ENCODE measurements at places on chromosomes 13 and 19.

DNA sequence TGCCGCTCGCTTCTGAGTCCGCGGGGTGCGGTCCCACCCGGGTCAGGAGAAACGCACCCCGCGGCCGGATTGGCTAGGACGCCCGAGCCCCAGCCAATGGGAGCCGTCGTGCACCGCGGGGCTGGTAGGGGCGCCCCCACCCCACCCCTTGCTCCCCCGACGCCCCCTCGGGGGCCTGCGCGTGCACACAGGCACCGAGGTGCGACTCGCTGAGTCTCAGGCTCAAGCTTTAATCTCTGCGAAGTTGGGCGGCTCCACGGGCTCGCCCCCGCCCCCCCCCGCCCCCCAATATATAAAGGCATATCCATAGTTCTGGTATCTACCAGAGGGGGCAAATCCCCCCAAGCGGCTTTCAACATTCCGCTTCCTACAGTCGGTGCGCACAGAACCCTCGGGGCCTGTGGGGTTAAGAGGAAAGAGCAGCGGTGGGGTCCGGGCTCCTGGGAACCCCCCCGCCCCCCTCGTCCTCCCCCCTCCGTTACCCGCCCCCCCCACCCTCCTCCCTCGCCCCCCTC lies at the start of gene COX6B2:
Gene COX6B2 (minus strand): TSS at position 22 of the 515 bp plus-strand sequence. CDS start 198 bp downstream, outside the sequence.
- DNase-seq: no peak

DNA sequence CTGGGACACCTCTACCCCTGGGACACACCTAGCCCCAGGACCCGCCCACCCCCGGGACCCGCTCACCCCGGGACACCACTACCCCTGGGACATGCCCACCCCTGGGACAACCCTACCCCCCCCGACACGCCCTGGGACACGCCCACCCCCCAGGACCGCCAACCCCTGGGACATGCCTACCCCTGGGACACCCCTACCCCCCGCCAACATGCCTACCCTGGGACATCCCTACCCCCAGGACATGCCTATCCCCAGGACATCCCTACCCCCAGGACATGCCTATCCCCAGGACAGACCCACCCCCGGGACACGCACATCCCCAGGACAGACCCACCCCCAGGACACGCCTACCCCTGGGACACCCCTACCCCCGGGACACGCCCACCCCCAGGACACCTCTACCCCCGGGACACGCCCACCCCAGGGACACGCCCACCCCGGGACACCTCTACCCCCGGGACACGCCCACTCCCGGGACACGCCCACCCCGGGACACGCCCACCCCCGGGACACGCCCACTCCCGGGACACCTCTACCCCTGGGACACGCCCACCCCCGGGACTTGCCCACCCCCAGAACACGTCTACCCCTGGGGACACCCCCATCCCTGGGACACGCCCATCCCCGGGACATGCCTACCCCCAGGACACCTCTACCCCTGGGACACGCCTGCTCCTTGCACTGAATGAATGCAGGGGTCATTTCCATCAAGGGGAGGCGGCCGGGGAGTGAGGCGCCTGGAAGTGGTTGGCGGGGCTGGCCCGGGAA lies 32.3 kb downstream of the ADPRHL1 start:
- no peak for DNase-seq

- peak; percentile 84 for DNase-seq
These were observed 492 bp downstream of the TMEM147 start for GRCh38 chr19:35545855-35546381.

DNA sequence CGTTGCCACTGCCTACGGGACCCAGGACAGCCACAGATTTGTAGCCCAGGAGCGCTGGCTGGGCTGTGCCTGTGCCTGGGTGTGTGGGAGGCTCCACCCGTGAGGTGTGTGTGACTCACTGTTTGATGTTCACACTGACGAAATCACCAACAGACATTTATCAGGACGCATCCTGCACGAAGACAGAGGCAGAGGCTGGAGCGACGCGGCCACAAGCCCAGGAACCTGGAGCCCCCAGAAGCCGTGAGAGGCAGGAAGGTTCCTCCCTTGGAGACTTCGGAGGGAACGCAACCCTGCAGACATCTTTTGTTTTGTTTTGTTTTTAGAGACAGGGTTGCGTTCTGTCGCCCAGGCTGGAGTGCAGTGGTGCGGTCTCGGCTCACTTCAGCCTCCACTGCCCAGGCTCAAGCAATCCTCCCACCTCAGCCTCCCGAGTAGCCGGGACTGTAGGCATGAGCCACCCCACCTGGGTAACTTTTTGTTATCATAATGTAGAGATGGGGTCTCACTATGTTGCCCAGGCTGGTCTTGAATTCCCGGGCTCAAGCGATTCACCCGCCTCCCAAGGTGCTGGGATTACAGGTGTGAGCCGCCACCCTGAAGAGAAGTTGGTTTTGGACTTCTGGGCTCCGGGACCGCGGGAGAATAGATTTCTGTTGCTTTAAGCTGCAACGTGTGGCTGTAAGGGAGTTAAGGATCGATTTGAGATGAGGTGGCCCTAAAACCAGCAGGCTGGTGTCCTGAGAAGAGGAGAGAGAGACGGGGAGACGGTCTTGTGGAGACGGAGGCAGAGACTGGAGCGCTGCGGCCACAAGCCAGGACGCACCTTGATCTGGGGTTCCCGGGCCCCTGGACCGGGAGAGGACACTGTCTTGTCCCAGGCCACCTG lies 24.9 kb upstream of the WDR18 start:
- DNase-seq: peak; percentile 21

GRCh38 chr19:7874076-7874896 lies at the start of gene PRR36:
Gene PRR36, minus strand, starts transcription at chr19:7874390. Its CDS starts 701 bp downstream, at chr19:7873689.
- no peak for DNase-seq

DNA sequence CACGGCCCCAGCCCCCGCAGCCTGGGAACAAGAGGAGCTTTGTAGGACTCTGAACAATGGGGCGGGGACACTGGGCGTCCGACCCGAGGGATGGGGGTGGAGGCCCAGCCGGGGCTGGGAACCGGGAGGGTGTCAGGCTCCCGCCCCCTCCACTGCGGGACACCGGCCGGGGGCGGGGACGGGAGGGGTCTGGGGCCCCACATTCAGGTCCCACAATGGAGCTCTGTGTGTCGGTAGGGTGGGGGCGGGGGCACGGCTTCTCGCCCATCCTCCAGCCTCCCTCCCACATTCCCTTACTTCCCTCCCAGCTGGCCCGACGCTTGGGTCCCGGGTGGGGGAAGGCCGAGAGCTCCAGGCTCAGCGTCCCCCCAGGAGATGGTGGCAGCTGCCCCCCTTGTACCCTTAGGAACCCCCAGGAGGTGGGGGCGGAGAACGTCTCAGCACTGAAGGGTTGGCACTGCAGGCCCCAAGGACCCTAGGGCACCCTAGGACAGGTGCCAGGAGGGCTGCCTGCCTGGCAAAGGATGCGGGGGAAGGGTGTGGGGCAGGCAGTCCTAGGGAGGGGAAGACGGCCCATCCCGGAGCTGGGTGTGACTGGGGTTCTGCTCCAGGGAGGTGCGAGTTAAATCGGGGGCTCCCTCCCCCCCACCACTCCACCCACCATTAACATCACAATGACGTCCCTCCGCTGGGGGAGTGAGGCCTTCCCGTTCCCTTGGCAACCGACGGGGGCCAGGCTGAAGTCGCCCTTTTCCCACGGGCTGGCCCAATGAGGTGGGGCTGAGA lies 5.3 kb downstream of the TTYH1 start:
- DNase-seq: no peak

DNA sequence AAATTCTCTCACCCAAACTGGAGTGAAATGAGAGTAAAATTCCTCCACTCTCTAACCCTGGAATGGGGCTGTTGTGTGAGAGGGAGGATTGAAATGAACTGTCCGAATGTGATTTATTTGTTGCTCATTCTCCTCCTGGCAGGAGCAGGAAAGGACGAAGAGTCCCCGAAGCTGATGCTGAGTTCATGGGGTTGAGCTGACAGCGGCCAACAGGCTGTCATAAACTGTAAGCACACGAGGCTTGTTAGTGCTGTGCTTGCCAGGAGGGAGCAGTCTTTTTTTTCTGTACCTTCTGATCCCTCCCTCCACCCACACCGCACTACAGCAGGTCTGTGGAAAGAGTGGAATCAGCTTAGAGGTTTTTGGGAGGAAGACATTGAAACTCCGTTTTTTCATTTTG lies 33.1 kb upstream of the ZNF331 start:
- DNase-seq: no peak

GRCh38 chr13:88840085-88840484 lies 1168.9 kb downstream of the SLITRK5 start:
- DNase-seq: no peak

DNA sequence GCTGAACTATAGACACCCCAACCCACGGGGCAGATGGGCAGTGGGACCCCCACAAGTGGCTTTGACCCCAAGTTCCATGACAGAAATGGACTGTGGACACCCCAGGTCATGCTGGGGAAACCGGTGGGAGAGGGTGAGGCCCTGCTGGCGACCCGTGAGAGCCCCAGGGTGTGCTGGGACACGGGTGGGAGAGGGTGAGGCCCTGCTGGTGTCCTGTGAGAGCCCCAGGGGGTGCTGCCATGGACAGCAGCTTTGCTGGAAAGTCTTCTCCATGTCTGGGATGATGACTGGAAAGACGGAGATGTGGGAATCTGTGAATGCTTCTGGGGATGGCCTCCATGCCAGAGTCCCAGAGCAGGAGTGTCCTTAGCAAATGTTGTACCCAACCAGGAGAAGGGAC lies 148.4 kb downstream of the URI1 start:
- DNase-seq: no peak

- DNase-seq: no peak
These were observed 5.4 kb downstream of the C19orf47 start for GRCh38 chr19:40342644-40343311.

GRCh38 chr13:103671547-103671946 lies 605.3 kb upstream of the SLC10A2 start:
- no peak for DNase-seq

GRCh38 chr13:60431108-60431700 lies 34.2 kb downstream of the TDRD3 start:
- peak; percentile 58 for DNase-seq

GRCh38 chr13:73069206-73069805 lies 10.5 kb downstream of the KLF5 start:
- DNase-seq: no peak

DNA sequence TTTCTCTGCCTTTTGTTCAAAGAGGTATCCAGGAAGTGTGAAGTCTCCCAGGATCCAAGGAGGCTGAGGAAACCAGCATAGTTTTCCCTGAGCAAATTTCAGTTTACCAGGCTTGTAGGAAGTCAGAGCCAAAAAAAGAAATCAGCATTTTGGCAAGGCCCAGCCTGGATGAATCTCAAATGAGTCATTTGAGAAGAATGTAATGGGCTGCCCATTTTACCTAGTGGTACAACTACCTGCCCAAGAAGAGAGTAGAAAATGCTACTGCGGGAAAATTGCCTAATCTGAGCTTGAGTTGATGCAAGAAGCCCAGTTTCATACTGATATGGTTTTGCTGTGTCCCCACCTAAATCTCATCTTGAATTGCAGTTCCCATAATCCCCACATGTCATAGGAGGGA lies 284.1 kb upstream of the ZNF507 start:
- no peak for DNase-seq

- DNase-seq: no peak
These were observed 14.6 kb upstream of the CEACAM20 start for GRCh38 chr19:44544031-44544430.

- DNase-seq: no peak
These were observed 89.4 kb downstream of the ZNF675 start for GRCh38 chr19:23597661-23598060.

DNA sequence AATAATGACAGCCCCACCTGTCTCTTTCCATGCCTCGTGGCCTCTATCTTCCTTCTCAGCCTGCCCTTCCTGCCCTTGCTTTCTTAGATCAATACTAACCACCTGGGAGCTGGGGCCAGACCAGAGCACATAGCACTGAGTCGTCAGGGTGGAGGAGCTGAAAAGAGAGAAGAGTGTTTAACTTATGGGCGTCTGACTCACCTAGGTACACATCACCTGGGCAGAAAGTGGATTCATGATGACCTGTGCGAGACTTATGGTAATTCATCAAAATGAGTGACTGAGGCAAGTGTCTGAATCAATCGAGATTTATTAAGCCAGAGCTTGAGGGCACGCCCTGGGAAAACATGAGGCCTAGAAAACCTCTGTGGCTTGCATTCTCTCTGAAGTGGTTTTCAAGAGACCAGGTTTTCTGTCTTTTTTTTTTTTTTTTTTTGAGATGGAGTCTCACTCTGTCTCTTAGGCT lies 19.2 kb downstream of the CEACAM6 start:
- peak; percentile 35 for DNase-seq

DNA sequence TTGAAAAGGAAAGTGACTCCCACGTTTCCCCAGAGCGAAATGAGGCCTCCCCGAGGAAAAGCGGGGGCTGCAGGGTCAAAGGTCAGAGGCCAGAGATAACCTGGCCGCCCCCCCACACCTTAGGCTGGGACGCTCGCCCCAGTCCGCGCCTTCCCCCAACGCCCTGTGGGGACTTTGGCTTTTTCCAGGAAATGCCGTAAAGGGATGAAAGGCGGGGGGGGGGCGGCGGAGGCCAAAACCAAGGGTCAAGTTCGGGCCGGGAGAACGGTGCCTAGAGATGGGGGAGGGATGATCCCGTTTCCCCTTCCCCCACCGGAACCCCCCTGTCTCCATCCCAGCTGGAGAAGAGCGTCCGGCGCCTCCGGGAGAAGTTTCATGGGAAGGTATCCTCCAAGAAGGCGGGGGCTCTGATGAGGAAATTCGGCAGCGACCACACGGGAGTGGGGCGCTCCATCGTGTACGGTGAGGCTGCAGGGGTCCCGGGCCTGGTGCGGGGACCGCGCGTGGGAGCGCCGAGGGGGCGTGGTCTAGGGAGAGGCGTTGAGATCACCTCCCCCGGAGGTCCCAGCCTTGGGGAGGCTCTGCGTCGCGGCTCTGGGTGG lies 575 bp downstream of the SHFL start:
- no peak for DNase-seq

All from activated CD4-positive, alpha-beta T cell treated with anti-CD3 and anti-CD28 coated beads, Interleukin-2, amount 50 U/mL, for 16 hours (primary cell).